ENCODE measurements at places on chromosomes 2 and 18.
A peak's percentile ranks its signal among the peaks of the same experiment; 100 is the strongest.

DNA sequence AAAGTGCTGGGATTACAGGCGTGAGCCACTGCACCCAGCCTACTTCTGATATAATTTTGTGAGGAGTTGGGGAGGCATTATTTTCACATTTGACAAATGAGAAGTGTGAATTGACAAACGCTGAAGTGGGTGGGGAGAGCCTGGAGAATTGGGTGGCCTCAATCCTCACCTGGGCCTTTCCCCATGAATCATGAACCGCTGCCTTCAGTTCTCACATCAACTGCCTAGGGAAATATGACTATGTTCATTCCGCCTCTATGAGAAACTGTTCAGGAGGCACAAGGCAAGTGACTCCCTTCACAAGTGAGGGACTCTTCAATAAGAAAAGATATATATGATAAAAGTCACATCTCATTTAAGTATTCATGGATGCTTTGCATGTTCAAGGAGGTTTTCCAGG lies 96.6 kb upstream of the RND3 start:
- DNase-seq, result no peak

GRCh38 chr2:135948141-135948540 lies 37.3 kb downstream of the DARS1 start:
- DNase-seq, result no peak

- DNase-seq, result no peak
Measured at GRCh38 chr18:70289351-70290312, 787 bp downstream of the SOCS6 start.

- DNase-seq, result no peak
Measured at GRCh38 chr2:45925026-45925425, 273.6 kb downstream of the PRKCE start.

- DNase-seq, result no peak
Measured at GRCh38 chr18:75474332-75474731, 46.8 kb upstream of the SMIM21 start.

- no peak for DNase-seq
Measured at GRCh38 chr2:231679908-231680284, 28.4 kb upstream of the PTMA start.

DNA sequence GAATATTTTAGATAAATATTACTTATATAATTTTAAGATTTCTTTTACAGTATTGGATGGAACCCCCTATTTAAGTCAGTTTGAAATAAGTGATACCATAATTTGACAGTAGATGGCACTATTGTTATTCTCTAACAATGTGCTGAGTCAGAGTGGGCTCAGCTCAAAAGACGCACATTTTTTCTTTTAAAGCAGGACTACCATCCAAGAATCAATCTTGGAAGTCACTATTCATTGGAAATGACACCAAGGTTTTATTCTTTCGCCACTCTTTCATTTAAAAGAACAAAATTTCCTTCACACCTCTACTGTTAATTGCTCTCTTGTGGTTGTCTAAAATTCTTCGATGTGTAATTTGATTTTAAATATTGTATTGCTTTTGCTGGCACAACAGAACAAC lies 32.6 kb upstream of the SPAG16 start:
- DNase-seq, result no peak

DNA sequence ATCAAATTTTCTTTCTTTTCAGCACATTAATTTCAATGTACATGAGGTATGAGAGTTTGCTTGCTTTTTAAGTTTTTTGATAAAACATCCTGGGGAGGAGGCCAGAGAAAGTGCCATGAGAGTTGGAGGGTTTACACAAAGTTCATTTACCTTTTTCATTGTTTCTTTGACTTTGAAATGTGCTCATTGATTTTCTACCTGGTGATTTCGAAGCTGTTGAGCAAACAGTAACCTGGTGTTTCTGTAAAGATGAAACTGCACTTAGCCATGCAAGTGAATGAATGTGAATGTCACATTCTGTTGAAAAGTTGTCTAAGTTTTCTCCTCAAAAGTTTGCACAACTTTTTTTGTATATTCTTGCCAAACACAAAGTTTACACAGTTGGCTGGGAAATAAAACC lies 797.0 kb downstream of the METTL4 start:
- DNase-seq, result no peak

DNA sequence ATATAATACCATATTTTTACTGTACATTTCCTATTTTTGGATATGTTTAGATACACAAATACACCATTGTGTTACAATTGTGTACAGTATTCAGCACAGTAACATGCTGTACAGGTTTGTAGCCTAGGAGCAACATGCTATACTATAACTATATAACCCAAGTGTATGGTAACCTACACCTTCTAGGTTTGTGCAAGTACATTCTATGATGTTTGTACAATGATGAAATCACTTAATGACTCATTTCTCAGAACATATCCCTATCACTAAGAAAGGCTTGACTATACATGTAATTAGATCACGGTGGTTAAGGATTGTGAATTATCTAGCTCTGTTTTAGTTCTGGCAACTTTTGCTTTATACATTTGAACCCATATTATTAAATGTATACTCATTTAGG lies 31.3 kb downstream of the NPHP1 start:
- no peak for DNase-seq

- no peak for DNase-seq
Measured at GRCh38 chr2:191922736-191923651, 76.1 kb upstream of the CAVIN2 start.

GRCh38 chr2:158688721-158689120 lies 106.4 kb upstream of the DAPL1 start:
- no peak for DNase-seq

DNA sequence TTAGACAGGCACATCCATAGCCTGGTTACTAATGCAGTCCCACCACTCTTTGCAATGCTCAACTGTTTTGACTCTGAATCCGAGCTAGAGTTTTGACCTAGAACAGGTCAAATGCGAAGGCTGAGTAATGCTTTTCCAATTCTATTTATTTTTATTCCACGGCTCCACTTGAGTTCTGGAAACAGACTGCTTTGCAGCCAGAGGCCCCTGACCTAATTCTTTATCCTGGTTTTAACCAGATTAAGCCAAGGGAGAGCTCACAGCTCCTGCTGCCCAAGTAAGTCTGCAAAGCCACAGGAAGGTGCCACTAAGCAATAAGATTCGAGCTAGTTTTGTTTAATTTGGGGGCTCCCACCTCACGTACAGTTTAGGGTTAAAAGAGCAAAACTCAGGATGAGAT lies 51.4 kb downstream of the MREG start:
- DNase-seq, result no peak

DNA sequence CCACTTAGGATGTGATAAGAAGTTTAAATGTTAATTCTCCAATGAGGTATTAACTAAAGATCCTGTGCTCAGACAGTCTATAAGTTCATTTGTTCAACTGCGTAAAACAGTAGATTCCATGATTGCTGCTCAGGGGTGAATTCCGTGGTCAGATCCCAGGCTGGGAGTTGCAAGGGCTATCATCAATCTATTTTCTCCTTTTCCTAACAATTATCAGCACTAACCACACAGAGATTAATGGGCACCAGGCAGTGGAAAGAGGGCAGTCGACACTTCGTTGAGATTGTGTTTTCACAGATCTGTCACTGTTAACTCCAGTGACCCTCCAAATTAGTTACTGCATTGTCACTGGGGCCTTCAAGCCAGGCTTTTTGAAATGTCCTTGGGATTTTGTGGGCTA lies 154.1 kb upstream of the SPRED2 start:
- no peak for DNase-seq

GRCh38 chr2:9897331-9897737 lies 54.1 kb downstream of the TAF1B start:
- DNase-seq, result no peak

- no peak for DNase-seq
Measured at GRCh38 chr18:37640504-37640903, 74.9 kb upstream of the CELF4 start.

DNA sequence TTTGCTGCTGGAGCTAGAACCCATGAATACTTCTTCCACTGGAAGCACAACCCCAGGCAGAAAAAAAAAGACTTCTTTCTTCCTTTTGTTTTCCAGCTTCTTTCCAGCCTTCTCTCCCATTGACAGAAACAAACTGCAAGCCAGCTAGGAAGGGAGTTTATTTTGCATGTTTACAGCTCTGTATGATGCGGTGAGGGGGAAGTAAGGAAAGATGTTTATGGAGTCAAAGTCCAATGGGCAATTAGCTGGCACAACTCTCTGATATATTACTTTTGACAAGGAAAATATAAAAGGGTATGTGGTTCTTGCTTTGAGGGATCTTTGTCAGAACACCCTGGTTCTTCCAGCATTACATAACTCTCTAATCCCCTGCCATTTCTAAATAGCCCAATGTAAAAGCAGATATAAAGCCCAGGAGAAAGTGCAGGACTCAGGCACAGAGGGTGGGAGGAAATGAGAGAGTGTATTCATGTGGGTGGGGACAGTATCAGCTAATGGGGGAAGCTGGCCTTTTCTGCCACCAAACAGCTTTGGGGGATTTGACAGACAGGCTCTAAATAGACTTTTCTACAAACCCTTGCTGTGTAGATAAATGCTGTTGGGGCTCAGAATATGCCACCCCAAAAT lies 9.3 kb upstream of the NMS start:
- DNase-seq, result no peak

GRCh38 chr2:172833898-172834297 lies 98.3 kb downstream of the RAPGEF4 start:
- no peak for DNase-seq

DNA sequence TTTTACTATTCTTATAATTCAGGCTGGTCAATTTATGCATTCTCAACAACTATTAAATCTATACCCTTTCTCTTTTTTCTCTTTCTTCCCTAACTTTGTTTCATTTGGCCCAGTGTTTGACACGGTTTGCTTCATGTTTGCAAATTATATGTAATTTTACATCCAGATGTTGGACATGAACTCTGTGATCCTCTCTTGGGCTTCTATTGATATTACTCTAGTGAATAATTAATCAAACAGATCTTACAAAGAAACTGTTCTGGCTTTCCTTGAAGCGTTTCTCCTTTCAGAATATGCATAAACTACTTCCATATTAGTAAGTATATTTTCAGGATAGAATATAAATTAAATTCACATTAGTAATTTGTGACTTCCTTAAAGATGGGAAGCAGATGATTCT lies 225.1 kb upstream of the TMEFF2 start:
- DNase-seq, result no peak

DNA sequence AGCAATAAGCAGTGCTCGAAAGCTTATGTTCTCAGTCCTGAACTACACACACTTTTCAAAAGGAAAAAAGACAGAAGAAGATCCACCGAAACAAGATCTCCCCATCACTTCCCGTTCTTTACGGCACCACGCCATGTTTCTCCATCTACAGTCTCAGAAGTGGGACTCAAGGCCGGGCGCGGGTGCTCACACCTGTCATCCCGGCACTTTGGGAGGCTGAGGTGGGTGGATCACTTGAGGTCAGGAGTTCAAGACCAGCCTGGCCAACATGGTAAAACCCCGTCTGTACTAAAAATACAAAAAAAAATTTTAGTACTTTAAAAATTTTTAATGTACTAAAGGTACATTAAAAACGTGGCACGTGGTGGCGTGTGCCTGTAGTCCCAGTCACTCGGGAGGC lies 31.2 kb downstream of the ZNF516 start:
- no peak for DNase-seq

- DNase-seq, result no peak
Measured at GRCh38 chr18:79520478-79521390, 125.0 kb downstream of the NFATC1 start.

DNA sequence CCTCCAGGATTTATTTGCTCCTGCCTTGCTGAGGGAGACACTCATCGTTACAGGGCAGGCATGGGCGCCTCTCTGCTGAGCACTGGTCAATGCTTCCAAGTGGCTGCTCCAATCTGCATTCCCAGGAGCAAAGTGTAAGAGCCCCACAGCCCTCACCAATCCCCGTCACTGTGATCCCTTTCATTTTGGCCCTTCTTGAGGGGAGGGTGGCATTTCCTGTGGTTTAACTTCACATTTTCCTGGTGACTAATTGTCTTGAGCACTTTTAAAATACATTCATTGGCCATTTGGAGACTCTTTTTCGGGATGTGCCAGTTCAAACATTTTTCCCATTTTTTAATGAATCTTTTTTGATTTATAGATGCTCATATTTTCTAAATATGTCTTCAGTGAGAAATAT lies 33.0 kb downstream of the TPO start:
- no peak for DNase-seq

GRCh38 chr2:58925676-58926081 lies 684.6 kb upstream of the FANCL start:
- DNase-seq, result no peak

DNA sequence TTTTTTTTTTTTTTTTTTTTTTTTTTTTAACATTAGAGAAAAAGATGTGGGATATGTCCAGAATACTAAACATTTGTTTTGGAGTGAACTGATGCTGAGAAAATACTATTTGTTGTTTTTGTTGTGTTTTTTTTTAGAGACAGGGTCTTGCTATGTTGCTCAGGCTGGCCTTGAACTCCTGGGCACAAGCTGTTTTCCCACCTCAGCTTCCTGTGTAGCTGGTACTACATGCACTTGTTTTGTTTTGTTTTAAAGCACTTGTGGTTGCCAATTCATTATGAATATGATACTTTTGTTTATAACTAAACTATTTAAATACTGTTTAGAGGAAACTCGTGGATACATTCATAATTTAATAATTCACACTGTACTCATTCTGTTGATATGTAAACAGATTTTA lies 33.4 kb upstream of the DYSF start:
- peak; percentile 1 for DNase-seq

DNA sequence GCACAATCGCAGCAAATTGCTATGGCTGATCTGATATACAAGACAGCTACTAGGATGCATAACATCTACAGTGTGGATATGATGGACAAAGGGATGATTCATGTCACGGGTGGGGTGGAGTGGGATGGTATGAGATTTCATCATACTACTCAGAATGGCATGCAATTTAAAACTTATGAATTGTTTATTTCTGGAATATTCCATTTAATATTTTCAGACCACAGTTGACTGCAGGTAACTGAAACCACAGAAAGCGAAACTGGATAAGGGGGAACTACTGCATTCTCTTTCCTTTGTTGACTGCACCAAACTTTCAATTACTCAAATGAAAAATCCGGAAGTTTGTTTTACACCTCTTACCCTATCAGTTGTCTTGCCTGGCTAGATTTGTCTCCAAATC lies 94.4 kb upstream of the NEUROD1 start:
- no peak for DNase-seq

DNA sequence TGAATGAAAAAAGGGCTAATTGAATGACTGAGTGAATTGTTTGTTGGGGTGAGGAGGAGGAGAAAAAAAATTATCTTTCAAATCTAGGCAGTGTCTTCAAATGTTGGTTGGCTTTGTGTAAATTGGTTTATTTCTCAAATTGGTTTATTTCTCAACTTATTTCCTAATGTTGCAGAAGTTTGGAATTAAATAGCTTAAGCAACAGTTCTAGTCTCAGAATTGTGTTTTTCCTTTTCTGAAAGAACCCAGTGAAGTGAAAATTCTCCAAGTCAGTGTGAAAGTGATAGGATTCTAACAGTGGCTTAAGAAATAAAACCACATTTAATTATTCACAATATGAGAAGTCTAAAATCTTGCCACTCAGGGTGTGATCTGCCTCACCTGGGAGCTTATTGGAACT lies 54.6 kb upstream of the LYPD6B start:
- no peak for DNase-seq

GRCh38 chr2:66431846-66432587 lies 2.9 kb upstream of the MEIS1 start:
- DNase-seq, result no peak

Measured in T-helper 1 cell (primary cell).